ENCODE measurements at places on chromosomes 2 and 18. TPM values are rescaled to one million over a fixed set of nuclear protein-coding genes. Genes with fewer than 3 reads are reported as not detected.

Gene CRYBA2
- not detected for total RNA-seq

Gene TUBB8B
- total RNA-seq = not detected

Gene KIF1A
- total RNA-seq = not detected

Gene CAPN14
- total RNA-seq = not detected

Gene LYPD6
- total RNA-seq = 0.27 TPM

Gene PCARE
- total RNA-seq = not detected

Gene PLB1
- 29.6 TPM for total RNA-seq

Gene NAT8
- total RNA-seq = not detected

Gene EIF4E2
- total RNA-seq = 51.1 TPM
